ENCODE measurements at places on chromosomes 12 and 14. TPM values are rescaled to one million over a fixed set of nuclear protein-coding genes. Genes with fewer than 3 reads are reported as not detected.

The DCN gene
- 2,089 TPM for total RNA-seq

The KRT4 gene
- 5.4 TPM for total RNA-seq

The PLCZ1 gene
- not detected for total RNA-seq

The ADCY4 gene
- 22.8 TPM for total RNA-seq

The TMEM229B gene
- total RNA-seq = 2.0 TPM

The PRR13 gene
- total RNA-seq = 64.6 TPM

The KRT75 gene
- not detected for total RNA-seq

The PRR4 gene
- total RNA-seq = 1.0 TPM

Measured in esophagus muscularis mucosa (tissue), 4 donors.